Inflammatory macrophage treated with lipopolysaccharide for 1 hour (primary cell): ENCODE measurements at places on chromosomes 12 and 14.

DNA sequence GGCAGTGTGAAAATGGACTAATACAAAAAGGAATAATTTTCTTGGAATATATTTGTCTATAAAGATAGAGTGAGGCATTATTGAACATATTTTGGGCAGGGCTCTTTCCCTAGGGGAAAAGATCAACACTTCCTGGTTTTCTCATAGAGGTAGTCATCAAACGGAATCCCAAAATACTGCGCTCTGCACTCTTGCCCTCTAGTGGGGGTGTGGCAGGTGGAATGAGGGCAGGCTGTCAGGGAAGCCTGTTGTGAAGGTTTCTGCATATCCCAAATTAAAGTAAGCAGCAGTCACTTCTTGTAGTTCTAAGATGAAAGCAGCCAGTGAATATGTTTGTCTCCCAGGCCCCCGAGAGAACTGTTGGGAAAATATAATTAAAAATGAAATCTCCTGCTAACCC is 666.8 kb upstream of the TMEM132C start:
- no peak for DNase-seq

DNA sequence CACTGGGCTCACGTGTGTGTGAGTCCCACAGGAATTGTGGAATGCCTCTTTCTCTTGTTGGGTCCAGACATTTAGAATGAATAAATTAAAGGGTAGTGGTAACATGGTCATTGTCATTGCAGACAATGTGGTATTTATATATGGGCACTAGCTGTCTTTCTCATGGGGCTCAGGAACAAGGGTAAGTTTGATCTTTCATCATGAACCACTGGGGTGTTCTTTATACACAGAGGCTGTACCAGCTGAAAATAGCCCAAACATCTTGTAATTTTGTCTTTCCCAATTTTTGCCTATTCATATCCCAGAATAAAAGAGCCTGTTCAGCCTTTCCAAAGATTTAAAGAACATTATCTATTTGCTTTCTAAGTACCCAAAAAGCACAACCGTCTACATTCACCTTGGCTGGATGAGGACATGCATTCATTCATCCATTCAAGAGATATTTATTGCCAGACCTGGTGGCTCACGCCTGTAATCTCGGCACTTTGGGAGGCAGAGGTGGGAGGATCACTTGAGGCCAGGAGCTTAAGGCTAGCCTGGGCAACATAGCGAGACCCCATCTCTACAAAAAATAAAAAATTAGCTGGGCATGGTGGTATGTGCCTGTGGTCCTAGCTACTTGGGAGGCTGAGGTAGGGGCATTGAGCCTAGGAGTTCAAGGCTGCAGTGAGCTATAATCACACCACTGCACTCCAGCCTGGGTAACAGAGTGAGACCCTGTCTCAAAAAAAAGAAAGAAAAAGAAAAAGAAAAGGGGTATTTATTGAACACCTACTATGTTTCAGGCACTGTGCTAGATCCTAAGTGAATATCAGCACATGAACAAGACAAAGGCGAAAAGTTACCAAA is 4.4 kb upstream of the FOS start:
- DNase-seq, result no peak

DNA sequence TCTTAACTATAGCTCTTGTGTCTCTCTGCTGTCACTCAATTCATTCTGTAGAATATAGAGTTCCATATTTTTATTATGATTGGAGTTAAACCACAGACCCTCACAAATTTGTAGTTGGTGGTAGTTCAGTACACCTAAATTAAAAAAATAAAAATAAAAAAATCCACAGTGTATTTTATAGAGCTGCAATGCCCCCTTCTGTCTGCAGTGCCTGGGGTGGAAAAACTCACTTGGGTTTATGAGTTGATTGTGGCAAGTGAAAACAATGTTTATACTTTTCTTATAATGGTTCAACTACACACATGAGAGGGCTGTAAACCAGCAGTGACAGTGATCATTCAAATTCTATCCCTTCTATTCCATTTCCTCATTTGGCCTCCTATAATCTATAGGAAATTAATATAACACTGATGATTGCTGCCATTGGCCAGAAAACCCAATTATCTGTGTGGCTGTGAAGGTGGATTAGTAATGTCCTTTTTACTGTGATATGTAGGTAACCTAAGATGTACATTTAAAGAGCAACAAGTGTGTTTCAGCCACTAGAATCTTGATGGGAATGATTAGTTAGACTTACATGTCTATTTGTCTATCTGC is 166.9 kb upstream of the LRIG3 start:
- DNase-seq, result no peak

DNA sequence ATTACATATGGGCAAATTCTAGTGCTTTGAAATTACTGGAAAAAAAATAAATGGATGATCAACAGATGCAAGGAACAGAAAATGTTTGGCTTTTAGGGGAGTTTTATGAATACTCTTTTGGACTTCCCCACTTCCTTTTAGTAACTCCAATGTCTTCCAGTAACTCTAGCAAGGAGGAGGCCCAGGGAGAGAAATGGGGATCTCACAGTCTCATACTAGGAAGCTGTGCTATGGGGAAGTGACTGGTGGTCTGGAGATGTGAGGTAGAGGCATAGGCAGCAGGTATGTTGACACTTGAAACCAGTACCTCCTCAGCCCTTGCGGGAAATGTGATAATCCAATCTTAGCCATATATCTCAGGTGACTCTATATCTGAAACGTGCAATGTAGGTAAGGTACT is 68.1 kb downstream of the CRADD start:
- peak; percentile 83 for DNase-seq

GRCh38 chr14:68033336-68033932 is 213.9 kb downstream of the RAD51B start:
- no peak for DNase-seq

GRCh38 chr12:1738446-1738845 is 47.6 kb downstream of the ADIPOR2 start:
- DNase-seq, result no peak

DNA sequence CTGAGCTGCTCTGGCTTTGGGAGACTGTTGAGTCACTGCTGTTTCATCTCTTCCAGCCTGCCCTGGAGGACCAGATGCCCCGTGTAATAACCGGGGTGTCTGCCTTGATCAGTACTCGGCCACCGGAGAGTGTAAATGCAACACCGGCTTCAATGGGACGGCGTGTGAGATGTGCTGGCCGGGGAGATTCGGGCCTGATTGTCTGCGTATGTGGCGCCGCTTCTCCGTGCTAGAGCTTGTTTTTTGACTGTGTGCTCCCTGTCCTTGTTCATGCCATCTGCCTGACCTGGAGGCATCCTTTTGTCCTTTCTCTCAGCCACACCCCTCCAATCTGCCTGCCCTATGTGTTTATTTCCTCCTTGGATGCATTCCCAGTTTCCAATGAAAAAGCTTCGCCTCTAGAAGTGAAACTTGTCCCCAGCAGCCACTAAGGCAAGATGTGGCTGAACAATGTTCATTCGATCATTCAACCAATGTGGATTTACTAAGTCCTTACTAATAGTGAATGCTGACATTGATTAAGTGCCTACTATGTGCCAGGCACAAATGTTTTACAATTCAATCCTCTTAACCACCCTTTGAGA is 98.6 kb downstream of the NT5DC3 start:
- DNase-seq, result no peak

DNA sequence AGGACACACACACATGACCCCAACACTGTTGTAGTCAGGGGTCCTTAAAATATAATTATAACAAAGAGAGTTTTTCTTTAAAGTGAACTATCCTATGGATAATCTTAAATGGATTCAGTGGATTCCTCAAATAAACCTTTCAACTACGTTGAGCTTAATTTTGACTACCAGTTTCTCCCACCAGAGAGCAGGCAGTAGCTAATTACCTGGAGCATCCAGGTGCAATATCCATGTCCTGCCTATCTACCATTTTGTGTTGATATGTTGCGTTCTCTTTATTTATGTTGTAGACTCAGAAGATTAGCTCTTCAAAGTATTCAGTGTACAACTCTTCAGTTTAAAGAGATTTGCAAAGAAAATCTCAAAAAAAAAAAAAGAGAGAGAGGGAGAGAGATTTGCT is 127.2 kb upstream of the GZMB start:
- no peak for DNase-seq

DNA sequence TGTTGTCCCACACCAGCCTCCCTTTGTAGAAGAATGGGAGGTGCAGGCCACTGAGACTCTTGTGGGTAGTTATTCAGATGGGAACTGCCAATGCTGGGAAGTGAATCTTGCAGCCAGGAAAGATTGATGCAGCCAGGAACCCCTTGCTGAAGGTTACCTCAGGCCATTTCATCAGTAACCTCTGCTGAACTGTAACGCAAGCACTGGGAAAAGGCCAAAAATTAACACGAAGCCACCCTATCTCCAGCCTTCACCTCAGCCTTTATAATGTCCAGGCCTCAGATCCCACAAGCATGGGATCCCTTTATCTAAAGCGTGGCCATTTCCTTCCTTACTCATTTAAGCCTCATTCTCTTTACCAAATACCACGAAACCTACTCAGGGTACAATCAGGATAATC is 211.1 kb downstream of the SPTSSA start:
- no peak for DNase-seq

DNA sequence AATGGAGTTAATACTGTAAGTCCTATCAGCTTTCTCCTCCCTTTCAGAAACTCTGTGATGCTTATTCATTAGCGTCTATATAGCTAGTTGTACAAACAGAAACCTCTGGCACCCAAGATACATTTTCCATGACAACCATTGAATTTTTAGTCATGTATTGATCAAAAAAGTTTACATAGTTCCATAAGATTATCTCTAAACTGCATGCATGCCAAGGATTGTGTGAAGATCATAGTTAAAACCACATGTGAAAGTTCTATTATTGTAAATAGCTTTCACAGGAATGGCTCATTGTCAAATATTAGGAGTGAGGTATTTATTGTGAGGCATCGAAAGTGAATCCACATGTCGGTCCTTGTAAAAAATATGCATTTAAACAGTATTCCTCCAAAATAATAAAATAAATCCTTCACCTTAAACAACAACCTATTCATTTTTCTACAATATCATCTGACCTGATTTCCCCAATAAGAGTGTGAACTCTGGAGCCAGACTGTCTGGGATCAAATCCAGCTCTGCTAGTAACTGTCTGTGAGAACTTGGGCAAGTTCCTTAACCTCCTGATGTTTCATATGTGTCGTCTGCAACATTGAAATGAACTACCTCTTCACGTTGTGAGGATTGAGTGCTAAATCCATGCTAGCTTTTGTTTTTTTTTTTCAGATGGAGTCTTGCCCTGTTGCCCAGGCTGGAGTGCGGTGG is 10.6 kb upstream of the CDKL1 start:
- no peak for DNase-seq

GRCh38 chr12:90290980-90291975 is 582.6 kb upstream of the ATP2B1 start:
- DNase-seq, result no peak

DNA sequence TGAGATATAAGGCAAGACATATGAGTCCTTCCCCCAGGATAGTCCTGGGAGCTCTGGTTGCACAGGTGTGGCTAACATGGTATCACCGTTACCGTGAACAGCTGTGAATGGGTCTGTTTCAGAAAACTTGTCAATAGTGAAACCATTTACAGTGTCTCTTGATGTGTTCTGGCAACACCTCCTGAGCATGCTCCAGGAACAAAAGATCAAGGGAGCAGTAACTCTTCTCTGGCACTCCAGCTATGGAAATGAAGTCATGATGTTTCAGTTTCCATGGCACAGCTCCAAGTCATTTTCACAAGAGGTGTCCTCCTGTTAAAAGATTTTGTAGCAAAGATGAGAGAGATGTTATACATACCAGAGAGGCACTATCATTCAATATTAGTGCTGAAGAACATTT is 253.7 kb downstream of the SNAPC1 start:
- no peak for DNase-seq

DNA sequence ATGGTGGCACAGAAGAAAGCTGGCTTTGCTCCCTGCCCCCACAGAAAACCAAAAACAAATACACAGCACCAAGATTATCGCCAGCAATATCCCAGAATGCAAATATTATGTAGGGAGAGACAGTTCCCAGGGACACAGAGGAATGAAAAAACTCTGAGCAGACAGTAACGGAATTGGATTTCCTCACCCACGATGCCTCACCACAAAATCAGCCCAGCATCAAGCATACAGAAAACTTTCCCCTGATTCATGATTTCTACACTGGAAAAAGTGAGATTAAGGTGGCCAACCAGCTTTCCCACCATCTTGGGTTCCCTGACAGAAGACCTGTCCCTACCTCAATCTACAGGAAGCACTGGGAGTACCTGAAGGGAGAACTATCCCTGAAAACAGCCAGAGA is 36.6 kb downstream of the PARP11 start:
- peak; percentile 13 for DNase-seq

- no peak for DNase-seq
Observed at GRCh38 chr12:65098364-65098763, 22.7 kb downstream of the WIF1 start.

DNA sequence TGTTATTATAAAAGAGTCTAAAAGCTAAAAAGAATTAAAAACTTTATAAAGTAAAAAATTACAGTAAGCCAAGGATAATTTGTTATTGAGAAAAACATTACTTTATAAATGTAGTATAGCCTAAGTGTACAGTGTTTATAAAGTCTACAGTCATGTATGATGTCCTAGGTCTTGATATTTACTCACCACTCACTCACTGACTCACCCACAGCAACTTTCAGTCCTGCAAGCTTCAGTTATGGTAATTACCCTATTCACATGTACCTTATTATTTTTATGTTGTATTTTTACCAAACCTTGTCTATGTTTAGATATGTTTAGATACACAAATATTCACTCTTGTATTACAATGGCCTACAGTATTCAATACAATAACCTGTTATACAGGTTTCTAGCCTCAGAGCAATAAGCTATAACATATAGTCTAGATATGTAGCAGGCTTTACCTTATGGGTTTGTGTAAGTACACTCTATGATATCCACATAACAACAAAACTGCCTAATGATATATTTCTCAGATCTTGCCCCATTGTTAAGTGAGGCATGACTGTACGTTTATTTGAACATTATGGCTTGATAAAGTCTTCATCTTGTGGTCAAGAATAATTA is 113.7 kb upstream of the KITLG start:
- DNase-seq, result no peak

- no peak for DNase-seq
Observed at GRCh38 chr14:69685716-69686115, 74.3 kb downstream of the SUSD6 start.

GRCh38 chr14:100713705-100714104 is 13.0 kb upstream of the DLK1 start:
- no peak for DNase-seq

DNA sequence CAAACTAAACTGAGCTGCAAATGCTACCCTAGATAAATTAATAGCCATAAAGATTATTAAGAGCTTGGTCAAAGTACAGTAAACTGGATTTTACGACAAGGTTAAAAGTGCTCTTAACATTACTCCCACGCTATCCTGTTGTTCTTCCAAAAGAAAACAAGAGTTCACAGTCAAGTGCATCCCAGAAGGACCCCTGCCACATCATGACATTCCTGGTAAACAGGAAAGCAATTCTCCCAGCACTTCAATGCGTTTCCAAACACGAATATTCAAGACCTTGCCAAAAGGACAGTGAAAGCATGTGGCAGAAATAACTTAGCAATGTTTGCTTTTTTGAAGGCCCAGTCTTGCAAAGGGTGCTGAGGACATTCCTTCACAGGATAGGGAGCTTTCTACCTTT is 11.2 kb downstream of the SPRING1 start:
- no peak for DNase-seq

GRCh38 chr12:40248034-40248433 is 23.2 kb downstream of the LRRK2 start:
- DNase-seq, result no peak
